ENCODE measurements at places on chromosomes 3 and 15. TPM values are rescaled to one million over a fixed set of nuclear protein-coding genes. Genes with fewer than 3 reads are reported as not detected.

DNA sequence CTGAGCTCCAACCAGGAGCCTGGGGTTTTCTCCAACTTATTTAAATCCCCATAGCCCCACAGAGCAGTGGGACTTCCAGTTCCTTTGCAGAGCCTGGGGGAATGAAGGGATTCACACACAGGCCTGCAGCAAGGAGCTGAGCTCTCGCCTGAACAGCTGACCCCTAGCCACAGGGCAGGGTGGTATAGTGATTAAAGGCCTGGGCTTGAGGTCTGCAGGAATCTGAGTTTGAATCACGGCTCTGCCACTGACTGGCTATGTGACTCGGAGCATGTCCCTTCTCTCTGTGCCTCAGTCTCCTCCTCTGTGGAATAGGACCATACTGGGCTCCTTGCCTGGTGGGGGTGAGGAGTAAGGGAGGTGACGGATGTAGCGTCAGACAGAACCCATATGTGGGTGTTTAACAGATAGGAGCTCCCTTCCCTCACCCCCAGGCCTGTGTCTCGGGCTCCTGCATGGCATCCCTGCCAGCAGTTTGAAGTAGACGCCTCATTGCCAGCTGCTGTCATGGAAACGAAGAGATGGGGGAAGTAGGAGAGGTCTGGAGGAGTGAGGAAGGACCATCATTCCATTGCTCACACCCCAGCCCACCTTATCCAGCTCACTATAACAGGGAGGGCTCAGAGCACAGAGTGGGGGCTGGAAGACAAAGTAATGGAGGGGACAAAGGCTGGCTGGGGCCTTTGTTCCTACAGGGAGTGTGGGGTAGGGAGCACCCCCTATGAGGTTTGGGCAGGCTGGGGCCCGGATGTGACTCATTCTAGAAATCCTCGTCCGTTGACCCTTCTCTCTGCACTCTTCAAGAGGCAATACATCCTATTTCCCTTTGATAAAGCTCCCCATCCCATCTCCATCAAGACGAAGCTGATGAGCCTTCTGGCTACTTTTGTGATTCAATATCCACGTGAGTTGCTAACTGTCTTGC, 14.8 kb downstream of the HRH1 start:
- no peak for DNase-seq

DNA sequence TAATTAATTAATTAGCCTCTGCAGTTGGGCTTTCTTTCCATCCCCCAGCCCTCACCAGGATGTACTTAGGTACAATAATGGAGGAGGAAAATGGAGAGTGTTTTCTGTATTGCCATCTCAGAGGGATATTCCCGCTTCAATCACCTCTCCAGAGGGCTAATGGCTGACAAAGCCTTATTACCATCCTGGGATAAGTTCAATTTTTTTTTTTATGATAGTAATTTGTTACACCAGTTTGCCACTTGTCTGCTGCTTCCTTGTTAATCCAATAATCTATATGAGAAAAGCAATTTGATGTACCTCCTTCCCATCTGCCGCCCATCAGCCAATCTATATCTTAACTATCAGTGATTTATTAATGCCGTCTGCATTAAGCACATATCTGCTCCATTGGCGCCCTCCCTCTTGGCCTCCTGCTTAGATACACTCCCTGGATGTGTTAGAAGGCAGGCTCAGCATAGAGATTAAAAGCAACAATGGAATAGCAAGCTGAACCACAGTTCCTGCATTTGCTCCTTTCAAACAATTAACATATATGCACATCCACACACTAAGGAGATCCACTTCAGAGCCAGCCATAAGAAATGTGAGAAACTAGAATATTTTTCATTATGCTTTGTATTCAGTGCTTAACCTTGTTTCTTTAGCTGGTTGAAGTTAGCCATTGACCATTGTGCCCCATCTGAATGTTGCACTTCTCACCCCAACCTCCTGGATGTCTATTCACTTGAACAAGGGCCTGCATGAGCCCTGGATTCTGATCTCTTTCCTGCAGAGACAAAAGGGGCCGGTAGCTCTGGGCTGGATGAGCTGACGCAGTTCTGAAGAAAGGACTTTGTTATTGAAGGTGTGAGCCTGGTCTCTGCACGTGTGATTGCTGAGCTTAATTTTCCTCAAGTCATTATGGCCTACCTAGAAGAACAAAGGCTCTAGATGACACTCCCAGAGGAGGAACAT, 237.3 kb upstream of the GAP43 start:
- no peak for DNase-seq

DNA sequence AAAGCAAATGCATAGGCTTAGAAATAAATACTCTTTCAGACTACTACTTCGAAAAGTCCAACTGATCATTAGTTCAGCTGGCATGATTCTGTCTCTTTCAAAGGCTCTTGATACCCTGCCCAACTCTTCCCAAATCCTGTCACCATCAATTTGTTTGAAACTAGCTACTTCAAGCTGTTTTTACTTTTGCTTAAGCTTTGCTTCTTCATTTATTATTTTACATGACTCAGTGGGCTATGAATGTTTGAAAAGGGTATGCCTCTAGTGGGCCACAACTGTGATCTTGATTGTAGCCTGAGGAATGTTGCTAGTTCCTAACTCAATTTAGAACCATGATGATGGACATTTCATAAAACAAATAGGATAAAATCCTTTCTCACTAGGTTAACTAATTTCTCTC, 340.8 kb downstream of the NAALADL2 start:
- DNase-seq: no peak

GRCh38 chr3:32685543-32686185, 676 bp downstream of the CNOT10 start:
- DNase-seq: no peak

DNA sequence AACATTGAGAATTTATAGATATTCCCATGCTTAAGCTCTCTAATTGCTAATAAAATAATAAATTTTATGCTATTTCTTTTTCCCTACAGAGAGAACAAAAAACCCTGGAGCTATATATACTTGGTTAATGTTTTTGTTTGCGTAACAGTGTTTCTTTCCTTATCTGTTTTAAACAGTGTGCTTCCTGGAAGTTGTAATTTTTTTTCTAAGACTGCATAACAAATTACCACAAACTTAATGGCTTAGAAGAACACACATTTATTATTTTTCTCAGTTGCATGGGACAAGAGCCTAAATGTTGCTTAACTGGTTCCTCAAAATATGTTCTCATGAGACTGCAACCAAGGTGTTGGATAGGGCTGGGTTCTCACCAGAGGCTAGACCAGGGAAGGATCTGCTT, 49.7 kb upstream of the DPH6 start:
- no peak for DNase-seq

- DNase-seq: no peak
Observed at GRCh38 chr3:116314476-116314875, 130.8 kb downstream of the LSAMP start.

- no peak for DNase-seq
Observed at GRCh38 chr15:97747342-97747741, 213.2 kb upstream of the ARRDC4 start.

- DNase-seq: no peak
Observed at GRCh38 chr3:177713928-177714900, 516.9 kb upstream of the TBL1XR1 start.

GRCh38 chr15:60763688-60764087, 284.7 kb upstream of the ICE2 start:
- no peak for DNase-seq

- DNase-seq: no peak
Observed at GRCh38 chr15:91222052-91222451, 122.0 kb downstream of the SV2B start.

DNA sequence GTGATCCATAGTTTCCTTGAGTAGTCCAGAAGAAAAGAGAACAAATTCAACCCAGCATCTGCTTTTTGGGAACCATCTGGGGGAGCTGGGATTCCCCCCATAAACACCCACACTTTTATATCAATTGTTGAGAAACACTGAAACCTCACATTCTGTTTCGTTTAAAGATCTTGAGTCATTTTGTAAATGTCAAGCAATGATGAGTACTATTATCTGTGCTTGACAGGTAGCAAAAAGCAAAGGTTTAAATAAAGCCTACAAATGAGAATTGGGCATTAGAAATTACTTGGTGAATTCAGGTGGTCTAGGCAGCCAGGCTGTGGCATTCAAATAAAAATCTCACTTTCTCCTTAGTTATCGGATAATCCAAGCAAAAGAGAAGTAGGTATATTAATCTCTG, 75.7 kb downstream of the TMEM266 start:
- no peak for DNase-seq

DNA sequence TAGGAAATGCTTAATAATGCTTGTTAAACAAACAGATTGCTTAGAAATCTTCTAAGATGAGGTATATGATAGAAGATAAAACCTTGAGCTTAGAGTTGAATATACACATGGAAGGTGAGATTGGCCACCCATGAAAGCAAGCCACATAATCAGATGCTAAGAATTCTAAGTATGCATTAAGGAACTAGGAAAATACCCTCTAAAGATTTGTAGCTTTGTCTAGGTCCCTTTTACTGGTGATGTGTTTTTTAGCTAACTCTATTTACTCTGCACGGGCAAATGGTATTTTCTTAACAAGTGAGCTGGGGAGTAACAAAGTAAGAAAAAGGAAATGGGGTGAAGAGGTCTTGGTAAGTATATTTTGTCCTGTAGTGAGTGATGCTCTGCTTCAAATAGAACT, 310.3 kb downstream of the OXSM start:
- DNase-seq: no peak

DNA sequence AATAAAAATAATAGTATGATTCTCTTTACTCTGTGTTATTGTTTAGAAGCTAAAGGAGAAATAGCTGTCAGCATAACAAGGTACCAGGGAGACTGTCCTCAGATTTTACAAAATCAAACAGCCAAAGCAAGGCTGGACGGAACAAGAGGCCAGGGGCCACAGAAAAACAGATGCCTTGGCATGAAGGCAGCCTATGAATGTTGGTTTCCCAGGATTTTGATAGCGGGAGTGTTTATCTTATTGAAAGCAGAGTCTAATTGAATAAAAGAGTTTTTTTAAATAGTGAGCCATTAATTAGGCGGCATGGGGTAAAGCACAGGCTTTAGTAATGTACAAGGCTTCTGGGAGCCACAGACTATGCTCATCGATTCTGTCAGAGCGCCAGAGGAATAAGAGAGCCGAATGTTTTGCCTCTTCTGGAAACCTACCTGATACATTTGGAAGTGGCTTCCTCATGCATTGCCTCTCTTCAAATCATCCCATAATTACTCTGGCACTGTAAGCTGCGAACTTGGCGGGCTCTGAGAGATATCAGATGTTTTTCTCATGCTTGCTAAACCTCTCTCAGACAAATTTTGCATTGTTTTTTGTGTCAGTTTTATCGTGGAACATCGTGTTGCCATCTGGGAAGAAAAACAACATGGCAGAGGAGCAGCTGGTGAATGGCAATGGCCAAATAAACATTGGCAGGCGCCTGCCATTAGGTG, 30.4 kb upstream of the TMCO5A start:
- DNase-seq: no peak

DNA sequence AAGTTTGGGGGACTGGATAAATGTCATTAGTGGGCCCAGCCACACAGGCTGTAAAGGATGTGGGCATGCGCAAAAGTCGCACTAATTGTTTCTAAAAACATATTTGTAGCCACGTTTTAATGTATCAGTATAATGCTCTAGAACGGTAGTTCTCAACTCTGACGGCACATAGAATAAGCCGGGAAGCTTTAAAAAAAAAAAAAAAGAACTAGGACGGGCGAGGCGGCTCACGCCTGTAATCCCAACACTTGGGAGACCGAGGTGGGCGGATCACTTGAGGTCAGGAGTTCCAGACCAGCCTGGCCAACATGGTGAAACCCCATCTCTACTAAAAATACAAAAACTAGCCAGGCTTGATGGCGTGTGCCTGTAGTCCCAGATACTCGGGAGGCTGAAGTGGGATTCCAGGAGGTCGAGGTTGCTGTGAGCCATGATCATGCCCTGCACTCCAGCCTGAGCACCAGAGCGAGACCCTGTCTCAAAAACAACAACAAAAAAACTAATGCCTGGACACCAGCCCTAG, 618 bp upstream of the MON1A start:
- DNase-seq: no peak

GRCh38 chr3:172402892-172403643, 45.2 kb downstream of the GHSR start:
- DNase-seq: no peak

GRCh38 chr3:82556113-82556512, 794.7 kb upstream of the GBE1 start:
- DNase-seq: no peak

DNA sequence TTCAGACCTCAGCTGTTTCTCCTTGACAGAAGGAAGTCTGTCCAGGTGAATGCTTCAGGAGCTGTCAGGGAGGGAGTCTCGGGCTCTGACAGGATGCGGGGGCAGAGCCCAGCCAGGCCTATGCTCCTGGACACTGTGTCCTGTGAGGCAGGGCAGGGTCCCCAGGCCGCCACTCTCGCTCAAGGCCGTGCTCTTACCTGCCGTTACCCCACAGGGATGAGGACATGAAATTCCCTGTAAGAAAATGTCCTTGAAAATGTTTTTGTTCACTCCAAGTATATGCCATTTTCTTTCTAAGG, 63.9 kb downstream of the BOC start:
- DNase-seq: no peak

- no peak for DNase-seq
Observed at GRCh38 chr3:62135741-62136140, 237.6 kb downstream of the FEZF2 start.

- no peak for DNase-seq
Observed at GRCh38 chr3:52388348-52388821, 56.5 kb downstream of the SEMA3G start.

DNA sequence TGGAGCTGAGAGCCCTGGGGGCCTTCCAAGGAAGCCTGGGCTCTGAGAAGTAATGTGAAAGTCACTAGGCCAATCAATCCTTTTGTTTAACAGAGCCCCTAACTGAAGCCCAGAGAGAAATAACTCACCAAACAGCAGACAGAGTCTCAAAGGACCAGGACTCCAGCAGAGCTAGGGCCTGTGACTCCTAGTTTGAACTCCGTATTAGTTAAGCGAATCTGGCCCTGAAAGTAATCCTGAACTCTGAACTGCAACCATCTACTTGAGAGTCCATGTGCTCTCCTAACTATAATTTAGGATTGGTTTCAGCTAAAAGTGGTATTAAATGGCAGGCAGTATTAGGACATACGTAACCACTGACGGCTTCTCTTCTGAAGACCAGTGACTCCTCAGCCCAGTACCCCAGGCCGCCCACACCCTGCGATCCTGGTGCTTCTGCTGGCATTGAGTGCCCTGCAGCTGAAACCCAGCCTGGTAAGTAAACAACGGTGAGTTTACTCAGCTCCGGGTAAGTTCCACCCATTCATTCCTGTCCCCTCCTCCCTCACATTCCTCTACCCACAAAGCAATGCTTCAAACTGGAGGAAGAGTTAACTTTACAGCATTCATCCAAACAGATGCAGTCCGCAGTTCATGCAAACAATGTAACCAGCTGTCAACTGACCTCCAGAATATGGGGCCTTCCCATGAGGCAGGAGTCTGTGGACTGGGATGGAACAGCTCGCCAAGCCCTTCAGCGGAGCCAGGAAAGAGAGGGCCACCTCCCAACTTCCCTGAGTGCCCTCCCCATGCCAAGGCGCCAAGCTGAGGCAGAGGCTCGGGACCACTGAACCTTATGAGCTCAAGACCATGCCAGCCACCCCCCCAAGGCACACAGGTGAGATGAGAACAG, 7.3 kb downstream of the MYO5C start:
- DNase-seq: no peak

The GREM1 gene
- 0.19 TPM for total RNA-seq

The ATG3 gene
- 38.6 TPM for total RNA-seq

The SLC15A2 gene
- 2.3 TPM for total RNA-seq

The SERP1 gene
- total RNA-seq: 23.4 TPM

The NKTR gene
- 23.8 TPM for total RNA-seq

The ST8SIA2 gene
- total RNA-seq: 7.8 TPM

The FEM1B gene
- total RNA-seq: 80.3 TPM

The FBXO40 gene
- total RNA-seq: 216 TPM

The CSTA gene
- 0.85 TPM for total RNA-seq

Measured in heart right ventricle (tissue), 16 donors.